Anterior cingulate cortex (tissue), 58 donors: ENCODE measurements at places on chromosomes 3 and 15.

GRCh38 chr3:31707286-31707685 lies 174.6 kb downstream of the STT3B start:
- DNase-seq = no peak

GRCh38 chr3:107958146-107958545 lies 132.7 kb downstream of the CD47 start:
- DNase-seq = no peak

- DNase-seq = no peak
These were observed 251.9 kb downstream of the TJP1 start for GRCh38 chr15:29570121-29570947.

DNA sequence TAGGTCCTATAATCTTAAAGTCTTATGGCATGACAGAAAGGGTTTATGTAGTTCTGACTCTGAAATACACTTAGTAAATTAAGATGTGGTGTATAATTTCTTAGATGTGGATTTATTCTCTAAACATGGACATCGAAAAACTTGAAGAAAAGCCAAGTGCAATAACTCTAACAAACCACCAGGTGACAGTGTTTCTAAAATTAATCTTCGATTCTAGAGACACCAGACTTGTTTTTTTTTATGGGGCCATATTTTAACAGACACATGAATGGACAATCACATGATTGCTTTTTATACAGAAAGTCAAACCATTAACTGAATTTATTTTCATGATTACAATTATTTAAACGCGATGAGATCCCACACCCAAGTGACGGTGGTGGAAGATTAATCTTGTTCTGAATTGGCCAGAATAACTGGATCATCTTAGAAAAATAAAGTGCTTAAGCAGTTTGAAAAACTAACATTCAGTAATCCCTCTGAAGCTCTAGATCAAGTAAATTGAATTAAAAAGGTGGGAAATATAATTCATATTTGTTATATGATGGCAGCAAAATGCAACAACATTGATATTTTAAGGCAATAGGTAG lies 305.1 kb downstream of the LSAMP start:
- no peak for DNase-seq

DNA sequence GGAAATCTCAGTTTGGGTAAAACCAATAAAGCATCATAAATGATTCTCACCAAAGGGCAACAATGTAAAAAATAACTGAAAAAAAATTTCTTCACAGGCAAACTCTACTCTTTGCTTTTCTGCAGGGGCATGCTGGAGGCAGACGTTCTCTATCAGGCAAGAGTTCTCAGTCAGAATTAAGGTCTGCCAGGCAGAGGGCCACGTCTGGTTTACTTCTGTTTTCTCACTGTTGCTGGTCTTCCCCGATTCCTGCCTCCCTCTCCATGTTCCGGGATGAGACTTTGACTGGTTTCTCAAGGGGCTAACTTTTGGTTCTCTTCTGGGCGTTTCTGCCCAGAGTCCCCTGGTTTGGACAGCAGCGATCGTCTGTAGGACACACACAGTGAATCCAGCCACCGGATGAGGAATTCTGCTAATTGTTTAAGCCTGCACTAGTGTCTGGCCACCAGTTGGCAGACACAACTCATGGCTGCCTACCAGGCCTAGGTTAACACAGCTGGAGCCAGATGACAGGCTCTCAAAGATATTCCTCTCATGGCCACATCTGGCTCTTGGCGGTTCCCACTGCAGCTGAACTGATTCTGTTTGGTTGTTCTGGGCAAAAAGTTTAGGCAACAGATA lies 273.1 kb downstream of the FOXP1 start:
- DNase-seq = no peak

DNA sequence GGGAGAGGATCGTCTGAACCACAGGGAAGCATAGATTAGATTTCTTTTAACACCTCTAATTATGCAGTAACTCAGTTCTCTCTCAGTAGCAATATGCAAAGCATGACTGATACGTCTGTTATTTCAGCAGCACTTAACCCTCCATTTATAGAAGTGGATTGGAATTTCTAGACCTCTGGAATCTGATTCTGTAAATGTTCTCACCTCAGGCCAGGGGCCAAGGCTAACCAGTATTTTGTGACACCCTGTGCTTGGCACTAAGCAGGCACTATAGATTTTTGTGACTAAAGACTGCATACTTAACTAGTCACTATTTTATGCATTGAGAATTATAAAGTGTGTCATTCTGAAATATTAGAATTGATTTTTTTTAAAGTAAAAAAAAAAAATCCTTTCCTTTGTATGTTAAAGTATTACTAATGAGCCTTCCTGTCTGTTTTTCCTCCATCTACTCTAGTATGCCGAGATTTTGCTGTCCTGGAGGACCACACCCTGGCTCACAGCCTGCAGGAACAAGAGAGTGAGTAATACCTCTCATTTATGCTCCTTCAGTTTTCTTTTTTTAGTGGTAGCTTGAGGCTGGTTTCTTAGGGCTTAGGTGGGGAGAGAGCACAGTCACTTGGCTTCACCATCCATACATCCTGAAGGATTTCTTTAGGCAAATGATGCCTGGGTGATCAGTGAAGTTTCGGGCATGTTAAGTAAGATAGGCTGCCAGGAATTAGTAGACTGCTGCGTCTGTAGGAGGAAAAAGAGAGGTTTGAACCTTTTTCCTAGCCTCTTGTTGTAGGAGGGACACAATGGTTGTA lies 26.5 kb upstream of the UTS2B start:
- no peak for DNase-seq

GRCh38 chr3:126672340-126672739 lies 17.4 kb upstream of the TXNRD3 start:
- DNase-seq = no peak

- DNase-seq = no peak
These were observed at the start of gene WDR72 for GRCh38 chr15:53759411-53759931. WDR72 (minus strand) TSS chr15:53759663; CDS start chr15:53733149, 26,514 bp downstream.

GRCh38 chr3:5054098-5054497 lies 68.0 kb upstream of the ARL8B start:
- DNase-seq = no peak

DNA sequence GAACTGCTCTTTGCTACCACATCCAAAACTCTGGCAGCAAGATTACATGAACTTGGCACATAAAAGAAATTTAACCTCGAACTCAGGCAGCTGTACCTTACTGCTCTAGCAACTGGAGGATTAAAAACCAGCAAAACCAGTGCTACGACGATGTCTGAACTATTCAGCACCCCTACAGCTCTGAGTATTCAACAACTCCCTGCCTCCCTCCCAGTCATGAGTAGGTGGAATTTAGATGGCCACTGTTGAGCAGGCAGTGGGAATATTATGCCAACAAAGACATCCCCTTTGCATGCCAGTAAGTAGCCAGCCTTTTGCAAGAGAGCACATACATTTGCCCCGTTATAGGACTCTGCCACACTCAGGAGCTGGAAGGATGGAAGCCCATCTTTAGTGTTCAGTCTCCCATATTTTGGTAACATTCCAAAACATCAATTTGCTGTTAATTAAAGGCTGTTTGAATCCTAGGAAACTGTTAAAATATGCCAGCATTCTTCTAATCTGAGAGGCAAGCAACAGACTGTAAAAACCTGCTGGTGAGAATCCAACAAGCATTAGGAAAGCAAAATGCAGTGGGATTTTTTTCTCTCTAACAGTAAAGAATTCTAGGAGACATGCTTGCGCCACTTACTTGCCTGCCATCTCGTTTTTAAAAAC lies 85.4 kb downstream of the ZNF385D start:
- DNase-seq = no peak

GRCh38 chr15:60880949-60881348 lies 348.2 kb downstream of the RORA start:
- DNase-seq = no peak

GRCh38 chr15:82146576-82146975 lies 100.8 kb upstream of the MEX3B start:
- no peak for DNase-seq

DNA sequence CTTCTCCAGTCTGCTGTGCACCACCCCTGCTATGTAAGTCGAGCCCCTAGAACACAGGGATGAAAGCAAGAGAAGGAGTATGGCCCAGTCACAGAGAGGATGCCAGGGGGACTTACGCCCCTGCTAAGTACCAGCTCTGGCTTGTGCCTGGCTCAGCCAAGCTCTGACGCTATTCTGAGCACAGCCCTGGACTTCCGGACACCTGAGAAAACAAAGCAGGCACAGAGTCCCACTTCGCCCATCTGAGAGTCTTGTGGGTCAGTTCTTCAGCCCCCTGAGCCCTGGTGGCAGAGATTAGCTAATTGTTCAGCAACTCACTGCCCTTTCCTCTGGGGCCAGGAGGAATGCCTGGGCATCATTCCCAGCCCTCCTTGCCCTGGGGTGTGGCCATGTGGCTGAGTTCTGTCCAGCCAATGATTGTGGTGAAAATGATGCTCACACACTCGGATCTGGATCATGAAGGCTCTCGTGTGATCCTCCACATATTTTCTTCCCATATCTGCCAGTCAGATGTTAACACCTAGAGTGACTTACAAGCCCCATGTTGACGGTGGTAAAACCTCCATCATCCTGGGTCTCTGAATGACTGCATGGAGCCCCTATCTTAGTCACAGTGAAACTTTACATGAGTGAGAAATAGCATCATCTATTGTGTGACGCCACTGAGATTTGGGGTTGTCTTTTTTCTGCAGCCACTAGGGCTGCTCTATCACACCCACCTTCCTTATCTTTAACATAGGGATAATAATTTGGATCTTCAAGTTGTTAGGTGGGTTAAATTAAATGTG lies 105.7 kb downstream of the TPRA1 start:
- no peak for DNase-seq

DNA sequence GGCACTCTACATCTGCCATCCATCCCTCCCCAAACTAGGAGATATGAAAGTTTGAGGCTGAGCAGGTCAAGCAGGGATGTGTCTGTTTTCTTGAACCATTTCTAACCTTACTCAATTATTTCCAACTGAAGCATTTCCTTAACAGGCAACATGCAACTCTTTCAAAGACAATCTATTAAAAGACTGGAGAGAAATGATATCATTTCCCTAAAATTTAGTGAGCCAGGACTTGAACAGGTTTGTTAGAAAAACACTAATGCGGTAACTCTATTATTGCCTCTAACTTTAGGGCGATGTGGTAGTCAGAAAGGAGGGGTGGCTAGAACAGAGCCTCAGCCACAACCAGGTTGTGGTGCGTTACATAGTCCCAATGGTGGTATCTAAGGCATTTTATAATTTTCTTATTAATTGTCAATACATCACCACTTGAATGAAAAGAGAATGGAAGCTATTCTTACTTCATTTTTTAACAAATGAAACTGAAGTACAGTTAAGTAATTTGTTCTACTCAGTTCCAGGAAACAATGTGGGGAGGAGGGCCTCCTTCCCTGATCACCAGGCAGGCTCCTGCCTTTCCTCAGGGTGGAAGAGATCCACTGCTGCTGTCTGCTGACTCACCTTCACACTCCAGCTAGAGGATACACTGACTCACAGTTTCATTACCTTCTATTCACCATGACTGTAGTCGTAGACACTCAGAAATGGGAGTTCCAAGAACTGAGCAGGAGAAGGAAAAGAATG lies 22.8 kb downstream of the MYO1E start:
- DNase-seq = no peak

GRCh38 chr15:99732751-99733267 lies 428 bp downstream of the LYSMD4 start:
- DNase-seq = peak; percentile 55

- DNase-seq = no peak
These were observed 16.9 kb downstream of the AMOTL2 start for GRCh38 chr3:134357261-134357913.
